NCI-H1417 (cell line): ENCODE measurements at places on chromosomes 12 and 14.

DNA sequence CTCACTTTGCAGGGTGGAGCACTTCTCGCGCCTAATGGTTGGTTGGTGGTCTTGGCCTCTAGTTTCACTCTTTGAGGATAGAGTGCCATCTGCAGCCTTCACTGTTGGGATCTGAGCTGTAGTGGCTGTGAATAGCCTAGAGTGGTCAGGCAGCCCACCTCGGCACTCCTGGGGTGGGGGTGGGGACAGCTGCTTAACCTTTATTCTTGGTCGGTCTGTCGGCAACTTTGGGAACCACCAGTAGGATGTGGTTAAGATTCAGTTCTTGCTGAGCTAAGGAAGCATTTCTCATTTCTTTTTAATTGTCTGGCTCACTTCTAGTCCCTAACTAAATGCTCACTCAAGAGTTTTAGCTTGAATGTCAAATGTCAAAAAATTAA is 21.1 kb downstream of the TMBIM6 start:
- DNase-seq = no peak

DNA sequence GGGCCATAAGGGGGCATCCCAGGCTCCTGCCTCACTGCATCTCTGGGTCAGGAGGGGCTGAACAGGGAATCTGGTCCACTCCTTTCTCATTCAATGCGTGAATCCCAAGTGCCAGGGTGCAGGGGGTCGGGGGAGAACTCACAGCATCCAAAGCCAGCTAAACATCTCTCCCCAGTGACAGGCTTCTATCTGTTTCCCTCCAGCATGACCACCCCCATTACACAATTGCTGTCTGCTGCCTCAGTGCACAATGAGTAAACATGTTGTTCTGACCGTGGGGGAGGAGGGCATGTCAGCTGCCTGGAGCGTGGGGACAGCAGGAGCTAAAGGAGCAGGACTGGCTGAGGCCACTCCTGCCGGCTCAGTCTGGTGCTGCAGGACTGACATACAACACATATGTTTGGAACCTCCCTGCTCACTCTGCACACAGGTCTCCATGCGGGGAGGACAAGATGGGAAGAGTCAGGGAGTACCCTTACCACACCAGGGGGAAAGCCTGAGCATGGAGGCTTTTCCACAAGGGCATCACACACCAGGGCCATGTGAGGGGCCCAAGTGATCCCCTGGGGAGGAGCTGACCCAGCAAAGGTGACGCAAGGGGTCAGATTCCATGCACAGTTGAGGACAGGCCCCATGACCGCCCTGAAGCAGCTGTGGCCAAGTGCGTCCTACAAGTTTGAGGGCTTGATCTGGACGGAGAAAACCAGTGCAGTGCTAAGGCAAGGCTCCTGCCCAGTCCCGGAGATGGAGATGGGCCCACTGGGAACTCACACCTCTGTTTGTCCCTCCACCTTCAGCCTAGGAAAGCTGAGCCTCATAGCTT is 1.4 kb downstream of the TNS2 start:
- peak; percentile 56 for DNase-seq

GRCh38 chr14:54742492-54743350 is 159.9 kb downstream of the GCH1 start:
- DNase-seq = no peak

DNA sequence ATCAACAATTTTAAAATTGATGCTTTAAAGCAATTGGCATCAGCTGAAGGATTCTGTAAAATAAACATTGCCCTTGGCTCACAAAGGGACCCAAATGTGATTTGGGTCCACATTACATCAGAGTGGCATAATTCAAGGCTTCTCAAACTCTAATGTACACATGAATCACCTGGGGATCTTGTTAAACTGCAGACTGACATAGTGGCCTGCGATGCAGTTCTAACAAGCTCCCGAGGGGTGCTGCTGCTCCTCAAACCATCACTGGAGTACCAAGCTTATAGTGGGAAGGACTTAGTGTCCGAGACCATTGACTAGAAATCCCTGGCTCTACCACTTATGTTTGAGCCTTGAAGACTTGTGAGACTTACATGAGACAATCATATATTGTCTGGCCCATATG is 31.8 kb upstream of the DNM1L start:
- DNase-seq = no peak

GRCh38 chr12:1795221-1795784 is 25.1 kb upstream of the LRTM2 start:
- DNase-seq = no peak

- DNase-seq = no peak
Measured at GRCh38 chr12:115470526-115470925, 786.6 kb upstream of the TBX3 start.

DNA sequence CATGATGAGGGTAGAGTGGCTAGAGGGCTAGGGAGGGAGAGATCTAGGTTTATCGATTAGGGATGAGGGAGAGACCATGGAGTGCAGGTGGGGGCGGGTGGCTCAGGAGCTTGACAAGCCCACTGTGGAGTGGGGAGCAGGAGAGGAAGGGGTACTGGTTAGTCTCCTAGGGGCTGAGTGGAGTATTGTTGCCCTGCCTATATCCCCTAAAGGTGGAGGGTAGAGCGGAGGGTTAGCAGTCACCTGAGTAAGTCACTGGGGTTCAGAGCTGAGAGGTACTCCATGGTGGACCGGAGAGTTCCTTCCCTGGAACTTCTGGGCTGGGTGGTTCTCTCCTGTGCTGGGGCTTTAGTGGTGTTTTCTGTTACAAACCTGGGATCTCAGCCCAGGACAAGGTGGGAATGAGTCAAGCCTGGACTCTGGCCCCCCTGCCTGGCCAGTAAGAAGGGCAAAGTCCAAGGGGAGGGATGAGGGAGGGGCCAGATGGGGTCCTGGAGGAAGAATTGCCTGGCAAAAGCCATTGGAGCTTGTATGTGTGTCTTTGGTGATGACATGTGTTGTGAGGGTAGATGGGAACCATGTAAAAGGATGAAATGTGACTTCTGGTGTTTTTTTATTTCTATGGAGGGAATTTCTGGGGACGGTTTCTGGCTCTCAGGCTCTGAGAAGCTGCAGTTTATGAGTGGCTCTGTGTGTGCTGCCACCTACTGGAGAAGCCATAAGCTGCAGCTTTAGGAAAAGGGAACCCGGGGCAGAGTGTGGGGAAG is at the start of gene CIDEB:
CIDEB (minus strand) TSS at position 403 of the 767 bp plus-strand sequence; CDS start at position 284, 119 bp downstream.
- DNase-seq = peak; percentile 46

DNA sequence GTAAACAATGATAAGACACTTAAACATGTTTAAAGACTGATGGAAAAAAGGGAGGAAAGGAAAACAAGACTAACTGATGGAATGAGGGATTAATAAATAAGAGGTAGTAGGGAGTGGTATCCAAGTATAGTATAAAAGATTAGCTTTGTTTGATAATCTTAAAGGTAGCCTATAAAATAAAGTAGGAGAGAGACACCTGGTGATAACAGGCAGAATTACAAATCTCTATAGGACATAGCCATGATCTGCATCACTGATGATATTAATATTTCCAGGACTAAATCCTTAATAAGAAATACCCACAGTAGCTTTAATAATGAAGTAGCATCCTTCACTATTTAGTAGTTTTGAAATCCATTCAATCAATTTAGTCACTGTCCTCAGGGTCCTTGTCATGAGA is 30.4 kb downstream of the DLGAP5 start:
- DNase-seq = peak; percentile 28

- no peak for DNase-seq
Measured at GRCh38 chr12:51721282-51721940, 127.1 kb downstream of the FIGNL2 start.

DNA sequence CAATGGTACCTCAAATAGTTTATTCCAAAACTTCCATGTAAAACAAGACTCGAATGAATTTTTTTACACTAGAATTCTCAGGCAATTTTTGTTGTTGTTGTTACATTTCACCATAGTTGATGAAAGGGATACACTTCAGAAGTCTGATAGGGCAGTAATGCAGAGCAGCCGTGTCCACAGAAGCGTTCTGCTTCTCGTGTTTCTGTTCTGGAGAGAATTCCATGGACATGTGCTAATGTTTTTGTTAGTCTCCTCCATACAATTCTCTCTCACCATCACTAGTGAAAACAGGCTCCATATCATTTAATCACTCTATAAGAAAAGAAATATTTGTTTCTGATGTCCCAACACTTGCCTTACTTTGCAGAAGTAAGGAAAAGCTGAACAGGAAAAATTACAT is 606.1 kb downstream of the SLC16A7 start:
- no peak for DNase-seq

DNA sequence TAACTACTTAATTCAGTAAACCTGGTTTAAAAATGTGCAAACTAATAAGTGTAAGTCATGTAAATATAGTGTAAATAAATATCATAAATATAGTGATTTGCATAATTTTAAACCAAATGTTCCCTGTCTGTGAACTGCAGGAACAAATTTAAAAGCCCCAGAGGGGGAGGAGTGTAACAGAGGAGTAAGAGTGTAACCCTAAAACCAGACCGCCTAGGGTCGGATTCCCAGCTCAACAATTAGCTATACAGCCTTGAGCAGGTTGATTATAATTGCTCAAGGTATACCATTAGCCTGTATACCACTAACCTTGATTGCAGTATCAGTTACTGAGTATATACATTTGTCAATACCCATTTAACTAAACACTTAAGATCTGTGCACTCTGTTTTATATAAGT is 218.4 kb downstream of the ADAMTS20 start:
- no peak for DNase-seq

- peak; percentile 74 for DNase-seq
Measured at GRCh38 chr14:105171004-105171673, 2.6 kb upstream of the JAG2 start.

DNA sequence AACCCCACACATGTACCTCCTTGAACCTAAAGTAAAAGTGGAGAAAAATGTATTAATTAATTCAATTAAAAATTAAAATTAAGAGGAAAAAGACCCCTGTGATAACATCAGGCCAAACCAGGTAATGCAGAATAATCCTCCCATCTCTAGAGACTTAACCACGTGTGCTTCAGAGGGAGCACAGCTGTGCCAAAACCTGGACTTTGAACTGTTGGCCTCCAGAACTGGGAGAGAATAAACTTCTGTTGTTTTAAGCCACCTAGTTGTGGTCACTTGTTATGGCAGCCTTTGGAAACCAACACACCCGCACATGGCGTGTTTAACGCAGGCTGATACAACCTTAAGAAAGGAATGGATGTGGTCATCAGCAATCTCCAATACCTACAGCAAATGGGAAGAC is 23.8 kb downstream of the OAS2 start:
- DNase-seq = no peak

GRCh38 chr12:50699940-50700339 is 64.0 kb upstream of the ATF1 start:
- DNase-seq = no peak
